ENCODE measurements at places on chromosomes 16 and 17. TPM values are rescaled to one million over a fixed set of nuclear protein-coding genes. Genes with fewer than 3 reads are reported as not detected.

- DNase-seq: no peak
Measured at GRCh38 chr17:75345514-75346167, 56.4 kb upstream of the SLC25A19 start.

DNA sequence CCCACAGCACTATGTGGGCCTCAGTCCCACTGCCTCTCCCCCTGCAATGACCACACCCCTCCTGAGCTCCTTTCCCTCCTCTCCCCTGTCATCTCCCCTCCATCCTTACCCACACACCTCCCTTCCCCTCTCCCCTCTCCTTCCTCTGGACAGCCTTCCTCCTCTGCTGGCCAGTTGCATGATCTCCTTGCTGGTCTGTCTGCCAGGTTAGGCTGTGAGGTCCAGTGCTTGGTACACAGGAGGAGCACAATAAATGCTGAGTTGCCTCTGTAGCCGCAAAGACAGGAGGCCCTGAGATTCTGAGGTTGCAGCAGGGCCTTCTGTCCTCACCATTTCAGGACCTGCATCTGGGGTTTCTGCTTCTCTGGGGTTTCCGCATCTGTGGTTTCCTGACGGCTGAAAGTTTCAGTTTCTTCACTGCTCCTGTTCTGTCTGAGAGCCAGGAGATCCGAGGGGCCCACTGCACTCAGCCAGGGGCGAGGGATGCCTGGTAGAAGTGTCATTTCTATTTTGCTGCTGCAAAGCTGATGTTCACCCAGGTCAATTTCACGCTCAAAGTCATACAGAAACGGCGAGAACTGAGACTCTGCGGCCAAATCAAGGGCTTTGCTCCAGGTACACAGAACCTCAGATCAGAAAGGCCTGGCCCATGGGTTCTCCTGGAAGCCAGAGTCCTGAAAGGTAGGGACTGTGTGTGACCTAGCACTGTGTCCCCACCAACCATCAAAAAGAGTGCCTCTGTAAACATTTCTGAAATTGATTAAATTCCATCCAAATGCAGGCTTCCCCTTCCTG, 4.6 kb upstream of the SLC12A3 start:
- DNase-seq: no peak

GRCh38 chr17:40344421-40345160, 19.9 kb downstream of the GJD3 start:
- DNase-seq: no peak

GRCh38 chr17:51029568-51030463, 90.9 kb downstream of the SPAG9 start:
- DNase-seq: no peak

DNA sequence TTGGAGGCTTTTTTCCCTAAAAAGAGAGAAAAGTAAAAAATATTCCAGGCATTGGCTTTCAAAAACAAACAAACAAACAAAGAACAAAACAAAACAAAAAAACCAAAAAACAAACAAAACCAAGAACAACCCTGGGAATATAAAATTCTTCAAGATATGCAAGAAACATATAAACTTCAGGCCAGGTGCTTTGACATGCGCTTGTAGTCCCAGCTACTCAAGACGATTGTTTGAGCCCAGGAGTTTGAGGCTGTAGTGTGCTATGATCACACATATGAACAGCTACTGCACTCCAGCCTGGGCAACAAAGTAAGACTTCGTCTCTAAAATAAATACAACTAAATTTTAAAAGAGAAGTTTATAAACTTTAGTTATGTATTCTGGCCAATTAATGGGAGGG, 52.5 kb upstream of the TEX2 start:
- DNase-seq: no peak

DNA sequence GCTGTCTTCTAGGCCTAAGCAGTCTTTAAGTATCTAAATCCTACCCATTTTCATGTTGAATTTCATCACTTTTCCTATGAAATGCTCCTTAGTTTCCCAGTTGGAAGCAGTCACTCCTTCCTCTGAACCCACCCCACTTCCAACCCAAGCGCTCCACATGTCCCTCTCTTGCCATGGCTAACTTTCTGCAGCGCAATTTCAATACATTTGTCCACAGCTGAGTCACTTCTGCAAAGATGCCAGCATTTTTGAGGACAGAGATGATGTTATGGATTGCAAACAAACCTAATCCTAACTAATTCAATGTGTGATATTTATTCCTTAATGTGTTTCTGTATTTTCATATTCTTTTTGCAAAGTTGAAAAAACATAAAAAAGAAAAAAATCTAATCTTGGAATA, 71.7 kb downstream of the HLF start:
- DNase-seq: no peak

TM4SF5 gene
- 0.44 TPM for total RNA-seq

CHAD gene
- not detected for total RNA-seq

DNA sequence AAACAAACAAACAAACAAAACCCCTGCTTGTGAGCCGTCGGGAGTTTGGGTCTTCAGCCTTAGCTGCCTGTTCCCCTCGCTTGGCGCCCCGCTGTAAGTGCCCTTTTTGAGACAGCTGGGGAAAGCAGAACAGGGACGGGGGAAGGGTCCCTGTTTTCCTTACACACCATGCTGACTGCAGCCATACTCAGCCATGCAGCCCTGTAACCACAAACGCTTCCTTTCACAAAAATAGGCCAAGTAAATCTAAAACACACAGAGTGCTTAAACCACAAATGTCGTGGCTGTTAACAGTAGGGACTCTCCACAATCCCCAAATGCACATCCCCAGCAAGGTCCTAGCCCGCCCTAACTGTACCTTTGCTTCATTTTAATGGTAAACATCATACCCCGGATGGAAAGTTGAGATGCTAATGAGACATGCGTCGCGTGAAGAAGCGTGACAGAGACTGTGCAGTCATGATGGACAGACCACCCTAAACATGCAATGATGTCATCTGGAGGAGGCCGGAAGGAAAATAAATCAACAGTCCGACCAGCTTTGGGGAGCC, 129.9 kb downstream of the MGAT5B start:
- no peak for DNase-seq

- no peak for DNase-seq
Measured at GRCh38 chr17:83067718-83068261, 11.6 kb upstream of the METRNL start.

GRCh38 chr17:1217089-1217385, 37.3 kb upstream of the ABR start:
- DNase-seq: no peak

DNA sequence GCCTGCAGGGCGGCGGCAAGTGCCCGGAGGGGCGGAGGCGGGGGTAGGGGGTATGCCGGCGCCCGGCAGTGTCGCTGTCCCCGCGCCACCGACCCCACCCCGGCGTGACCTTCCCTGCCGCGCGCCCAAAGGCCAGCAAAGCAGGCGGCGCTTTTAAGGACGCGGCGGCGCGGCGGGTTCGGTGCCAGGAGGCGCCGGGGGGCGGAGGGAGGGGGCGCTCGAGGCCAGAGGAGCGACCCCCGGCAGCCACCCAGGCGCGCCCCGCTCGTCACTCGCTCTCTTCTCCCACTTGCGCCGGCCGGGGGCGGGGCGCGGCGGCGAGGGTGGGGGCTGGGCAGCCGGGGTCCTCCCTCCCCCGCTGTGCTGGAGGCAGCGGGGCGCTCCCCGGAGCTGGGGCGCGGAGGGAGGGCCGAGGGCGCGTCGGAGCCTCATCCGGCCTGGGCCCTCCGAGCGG, 8.6 kb upstream of the BAHCC1 start:
- peak; percentile 49 for DNase-seq

Measured in progenitor cell of endocrine pancreas (in vitro differentiated cells).